ENCODE measurements at places on chromosomes 2 and 18.

- DNase-seq: no peak
Measured at GRCh38 chr2:17610521-17610920, 70.0 kb downstream of the VSNL1 start.

GRCh38 chr18:10913919-10914318, 235.4 kb downstream of the PIEZO2 start:
- DNase-seq: no peak

- DNase-seq: peak; percentile 25
Measured at GRCh38 chr2:64019083-64019974, at the start of gene VPS54. VPS54 (minus strand) TSS chr2:64019428; CDS start chr2:63983999, 35,429 bp downstream.

DNA sequence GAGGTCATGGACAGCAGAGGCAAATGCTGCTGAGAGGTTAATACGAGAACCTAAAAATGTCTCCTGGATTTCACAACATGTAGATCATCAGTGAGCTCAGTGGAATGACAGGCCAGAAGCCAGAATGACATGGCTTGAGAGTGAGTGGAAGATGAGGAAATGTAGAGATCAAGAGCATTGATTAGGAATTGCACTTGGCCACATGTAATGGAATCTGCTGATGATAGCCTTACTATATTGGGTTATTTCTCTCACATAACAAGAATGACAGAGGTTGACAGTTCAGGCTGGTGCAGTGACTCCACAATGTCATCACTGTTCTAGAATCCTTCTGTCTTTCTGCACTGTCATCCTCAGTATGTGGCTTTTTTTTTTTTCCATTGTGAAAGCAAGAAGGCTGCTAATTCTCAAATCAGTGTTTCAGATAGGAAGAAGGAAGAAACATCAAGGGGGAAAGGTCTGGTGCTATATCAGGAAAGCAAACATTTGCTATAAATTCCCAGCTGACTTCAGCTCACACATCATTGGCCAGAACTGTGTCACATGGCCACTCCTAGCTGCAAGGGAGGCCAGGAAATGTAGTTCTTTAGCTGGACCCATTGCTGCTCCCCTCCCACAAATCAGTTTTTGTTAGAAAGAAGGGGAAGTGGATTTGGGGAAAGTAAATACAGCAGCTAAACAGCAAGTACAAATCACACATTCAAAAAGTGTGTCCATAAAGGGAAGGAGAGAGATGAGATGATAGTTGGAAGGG, 127.2 kb downstream of the FAM161A start:
- DNase-seq: no peak

DNA sequence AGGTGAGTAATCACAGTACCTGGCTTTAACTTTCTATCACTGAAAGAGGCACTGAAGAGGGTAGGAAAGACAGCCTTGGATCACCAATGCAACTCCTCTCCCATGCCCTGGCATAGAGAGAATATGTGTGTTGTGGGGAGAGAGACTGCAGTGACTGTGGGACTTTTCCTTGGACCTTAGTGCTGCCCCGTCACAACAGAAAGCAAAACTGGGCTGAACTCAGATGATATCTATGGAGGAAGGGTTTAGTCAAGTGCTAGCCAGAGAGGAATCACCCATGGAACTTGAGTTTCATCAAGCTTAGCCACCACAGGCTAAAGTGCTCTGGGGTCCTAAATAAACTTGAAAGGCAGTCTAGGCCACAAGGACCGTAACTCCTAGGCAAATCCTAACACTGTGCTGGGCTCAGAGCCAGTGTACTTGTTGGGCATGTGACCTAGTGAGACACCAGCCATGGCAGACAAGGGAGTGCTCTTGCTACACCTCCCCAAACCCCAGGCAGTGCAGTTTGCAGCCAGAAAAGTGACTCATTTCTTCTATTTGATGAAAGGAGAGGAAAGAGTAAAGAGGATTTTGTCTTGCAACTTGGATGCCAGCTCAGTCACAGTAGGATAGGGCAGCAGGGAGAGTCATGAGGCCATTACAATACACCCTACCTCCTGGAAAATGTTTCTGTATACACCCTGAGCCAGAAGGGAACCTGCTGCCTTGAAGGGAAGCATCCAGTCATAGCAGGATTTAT, 105.8 kb upstream of the SPOPL start:
- DNase-seq: no peak

- DNase-seq: peak; percentile 78
Measured at GRCh38 chr2:96960153-96960961, 26.0 kb downstream of the FAM178B start.

DNA sequence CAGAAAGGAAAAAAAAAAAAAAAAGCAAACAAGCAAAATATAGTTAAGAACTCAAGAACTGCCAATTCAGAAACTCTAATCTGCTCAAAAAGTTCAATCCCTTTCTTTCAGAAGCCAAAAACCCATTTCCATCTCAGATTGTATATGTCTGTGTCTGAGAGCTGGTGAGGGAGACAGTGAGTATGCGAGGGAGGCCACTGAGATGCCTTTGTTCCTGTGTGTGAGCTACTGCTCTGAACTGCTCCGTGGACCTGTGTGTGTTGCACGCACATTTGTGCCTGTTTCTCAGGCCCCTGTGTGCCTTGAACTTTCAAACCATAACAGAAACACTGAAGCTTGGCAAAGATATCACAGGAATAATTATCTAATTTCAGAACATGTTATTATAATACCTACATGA, 2.5 kb upstream of the PKDCC start:
- no peak for DNase-seq

GRCh38 chr2:197377670-197378069, 57.2 kb downstream of the SF3B1 start:
- no peak for DNase-seq

- DNase-seq: no peak
Measured at GRCh38 chr2:50612306-50612705, 419.6 kb downstream of the NRXN1 start.

DNA sequence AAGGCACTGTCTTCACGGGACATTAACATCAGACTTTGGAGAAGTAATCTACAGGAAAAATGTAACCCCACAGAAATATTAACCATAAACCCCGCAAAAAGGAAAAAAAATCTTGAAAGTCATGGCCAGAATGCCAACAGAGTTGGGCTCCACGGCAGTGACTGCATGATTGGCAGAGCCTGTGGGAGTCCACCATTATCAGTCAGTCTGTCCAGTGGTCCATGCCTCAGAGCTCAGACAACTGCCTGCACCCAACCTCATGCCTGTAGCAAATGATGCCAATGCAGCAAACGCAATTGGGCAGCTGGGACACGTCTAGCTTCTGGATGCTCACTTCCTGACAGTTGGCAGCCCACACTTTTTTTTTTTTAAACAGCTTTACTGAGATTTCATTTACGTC, 5.1 kb upstream of the PPIG start:
- no peak for DNase-seq

DNA sequence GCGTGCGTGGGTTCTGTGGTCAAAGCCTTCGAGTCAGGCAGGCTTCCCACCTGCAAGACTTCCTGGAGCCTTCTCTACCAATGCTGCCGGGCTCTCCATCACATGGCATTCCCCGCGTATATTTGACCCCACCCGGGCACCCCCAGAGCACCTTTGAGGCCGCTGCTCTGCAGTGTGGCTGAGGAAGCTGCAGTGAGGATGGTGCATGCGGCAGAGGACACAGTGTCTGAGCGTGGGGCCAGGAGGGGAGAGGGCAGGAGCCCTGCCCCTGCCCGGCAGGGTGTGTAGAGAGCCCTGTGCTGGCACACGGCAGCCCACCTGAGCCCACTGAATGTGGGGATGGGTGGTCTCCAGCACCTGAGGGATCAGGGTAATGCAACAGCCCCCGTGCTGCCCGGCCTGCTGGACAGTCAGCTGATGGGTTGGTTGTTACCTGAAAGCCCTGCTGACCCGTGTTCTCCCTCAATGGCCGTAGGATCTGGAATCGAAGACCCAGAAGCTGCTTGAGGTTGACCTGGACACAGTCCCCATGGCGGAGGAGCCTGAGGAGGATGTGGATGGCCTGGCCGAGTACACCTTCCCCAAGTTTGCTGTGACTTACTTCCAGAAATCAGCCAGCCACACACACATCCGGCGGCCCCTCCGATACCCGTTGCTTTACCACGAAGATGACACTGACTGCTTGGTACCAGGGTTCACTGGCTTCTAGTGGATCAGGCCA, 36.8 kb upstream of the GPR17 start:
- DNase-seq: no peak

DNA sequence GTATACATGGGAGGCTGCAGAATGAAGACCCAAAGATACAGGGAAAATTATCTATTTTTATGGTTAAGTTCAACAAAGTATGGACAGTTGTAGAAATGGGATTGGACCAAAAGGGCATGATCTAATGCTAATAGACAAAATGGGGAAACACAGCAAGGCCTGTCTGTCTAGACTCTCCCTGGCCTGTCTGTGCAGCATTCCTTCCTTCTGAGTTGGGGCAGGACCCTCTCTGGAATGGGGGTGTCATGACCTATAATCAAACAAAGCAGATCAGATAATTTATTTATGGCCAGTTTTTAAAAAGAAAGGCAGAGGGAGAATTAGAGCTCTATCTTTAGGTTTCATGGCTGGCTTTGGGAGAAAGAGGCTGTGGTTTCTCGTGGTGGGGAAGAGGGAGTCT, 104.4 kb downstream of the CTIF start:
- DNase-seq: no peak

GRCh38 chr18:76982038-76982437, 150.5 kb downstream of the MBP start:
- DNase-seq: no peak

GRCh38 chr2:68458981-68459380, 8.1 kb downstream of the FBXO48 start:
- DNase-seq: no peak

- no peak for DNase-seq
Measured at GRCh38 chr18:32769586-32770053, 3.2 kb downstream of the KLHL14 start.

DNA sequence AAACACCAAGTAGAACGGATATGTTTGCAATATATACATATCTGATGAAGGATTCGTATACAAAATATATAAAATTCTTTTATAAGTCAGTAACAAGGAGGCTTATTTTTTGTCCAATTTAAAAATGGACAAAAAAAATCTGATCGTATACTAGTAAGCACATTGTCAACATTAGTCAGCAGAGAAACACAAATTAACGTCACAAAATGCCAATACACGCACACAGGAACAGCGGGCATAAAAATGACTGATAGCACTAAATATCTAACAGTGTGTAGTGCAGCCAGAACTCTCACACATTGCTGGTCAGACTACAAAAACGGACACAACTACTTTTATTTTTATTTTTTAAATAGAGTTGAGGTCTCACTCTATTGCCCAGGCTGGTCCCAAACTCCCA, 69.5 kb downstream of the LAMA1 start:
- DNase-seq: no peak

DNA sequence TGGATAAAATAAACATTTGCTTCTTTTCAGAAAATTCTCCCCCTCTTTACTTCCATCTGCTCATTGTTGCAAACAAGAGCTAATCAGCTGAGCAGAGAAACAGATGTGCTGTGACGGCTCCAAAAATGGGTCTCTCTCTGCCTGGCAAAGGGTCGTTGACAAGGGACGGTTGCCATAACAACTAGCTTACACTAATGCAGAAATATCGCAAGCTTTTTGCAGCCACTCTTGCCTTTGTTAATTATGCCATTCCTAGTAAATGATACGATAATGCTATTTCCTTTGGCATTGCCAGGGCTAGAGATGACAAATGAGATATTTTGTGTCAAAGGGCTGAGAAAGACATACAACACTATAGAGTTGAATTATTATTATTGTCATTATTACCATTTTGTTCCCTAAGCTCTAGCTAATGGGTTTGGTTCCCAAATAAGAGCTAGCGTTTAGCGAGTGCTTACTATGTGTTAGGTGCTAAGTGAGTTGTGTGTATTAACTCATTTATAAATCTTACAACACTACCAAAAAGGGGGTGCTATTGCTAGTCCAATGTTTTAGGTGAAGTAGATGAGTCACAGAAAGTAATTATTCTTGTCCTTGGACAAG, 46.8 kb downstream of the MYO3B start:
- no peak for DNase-seq

DNA sequence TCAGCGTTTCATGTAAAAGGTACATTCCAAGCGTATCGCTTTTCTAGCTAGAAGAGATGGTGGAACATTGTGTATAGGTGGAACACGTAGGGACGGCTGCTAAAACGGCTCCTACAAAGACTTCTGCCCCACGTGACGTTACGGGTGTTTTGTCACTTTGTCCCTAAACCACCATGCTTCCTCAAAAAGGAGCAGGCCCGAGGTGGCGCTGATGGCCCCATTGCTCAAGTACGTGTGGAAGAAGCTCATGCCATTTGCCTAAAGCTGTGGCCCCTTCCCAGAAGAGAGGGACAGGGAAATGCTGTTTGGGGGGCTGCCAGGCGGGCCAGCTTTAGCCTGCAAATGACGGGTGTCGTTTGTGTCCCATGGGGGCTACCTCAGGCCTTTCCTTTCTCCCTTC, 72.7 kb downstream of the TMEM247 start:
- no peak for DNase-seq

GRCh38 chr2:120669971-120670370, 65.7 kb upstream of the GLI2 start:
- DNase-seq: no peak

DNA sequence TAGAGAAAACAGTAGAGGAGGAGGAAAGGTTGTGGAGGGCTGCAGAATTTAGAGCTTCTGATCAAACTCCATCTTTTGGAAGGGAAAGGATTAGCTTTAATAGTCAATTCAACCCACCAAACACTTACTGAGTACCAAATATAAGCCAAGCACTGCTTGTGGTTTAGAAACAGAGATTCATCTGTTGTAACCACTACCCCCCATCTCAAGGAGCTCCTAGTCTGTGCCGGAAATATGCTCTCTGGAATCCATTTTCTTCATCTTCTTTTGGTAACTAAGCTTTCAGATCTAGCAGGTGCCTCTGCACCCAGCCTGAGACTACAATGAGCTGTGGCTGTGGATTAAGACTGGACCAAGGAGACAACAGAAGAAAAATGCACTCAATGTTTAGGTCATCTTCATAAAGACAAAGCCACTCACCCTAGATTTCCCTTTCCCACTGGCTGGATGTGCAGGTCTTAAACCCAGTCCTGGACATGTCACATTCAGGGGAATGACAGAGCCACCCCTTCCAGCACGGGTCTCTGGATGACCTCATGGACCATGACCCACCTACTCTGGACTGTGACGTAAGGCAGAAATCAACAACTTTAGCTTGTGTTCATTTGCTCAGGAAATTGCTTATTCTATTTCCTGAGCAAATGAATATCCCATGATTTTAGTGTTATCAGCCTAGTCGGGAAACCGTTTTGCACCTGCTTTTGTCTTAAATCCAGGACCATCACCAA, 52.9 kb downstream of the EPB41L3 start:
- DNase-seq: no peak

GRCh38 chr2:174603280-174603679, 5.7 kb upstream of the WIPF1 start:
- DNase-seq: peak; percentile 19

- DNase-seq: no peak
Measured at GRCh38 chr2:106143495-106144215, 50.4 kb downstream of the UXS1 start.

- DNase-seq: no peak
Measured at GRCh38 chr2:47964722-47965434, 58.6 kb upstream of the FBXO11 start.

DNA sequence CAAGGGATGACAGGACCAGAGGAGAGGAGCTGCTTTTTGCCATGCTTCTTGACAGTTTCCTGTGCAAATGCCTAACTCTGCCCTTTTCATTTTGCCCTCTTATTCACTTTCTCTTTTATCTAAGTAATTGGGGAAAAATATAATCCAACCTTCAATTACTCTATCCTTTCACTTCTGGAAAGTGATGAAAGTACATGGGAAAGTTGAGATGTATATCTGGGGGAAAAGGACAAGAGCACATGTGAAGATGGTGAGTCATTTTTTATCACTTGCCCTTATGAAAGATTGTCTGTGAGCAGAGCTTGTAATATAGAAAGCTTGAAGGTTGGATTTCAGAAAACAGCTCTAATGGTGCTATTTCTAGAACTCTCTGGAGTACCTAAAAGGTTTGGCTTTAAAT, 1070.7 kb downstream of the CNTNAP5 start:
- no peak for DNase-seq
